NAMALWA (cell line): ENCODE measurements at places on chromosomes 13 and 19.

- no peak for DNase-seq
These were observed 46.3 kb downstream of the IRS2 start for GRCh38 chr13:109740121-109740520.

DNA sequence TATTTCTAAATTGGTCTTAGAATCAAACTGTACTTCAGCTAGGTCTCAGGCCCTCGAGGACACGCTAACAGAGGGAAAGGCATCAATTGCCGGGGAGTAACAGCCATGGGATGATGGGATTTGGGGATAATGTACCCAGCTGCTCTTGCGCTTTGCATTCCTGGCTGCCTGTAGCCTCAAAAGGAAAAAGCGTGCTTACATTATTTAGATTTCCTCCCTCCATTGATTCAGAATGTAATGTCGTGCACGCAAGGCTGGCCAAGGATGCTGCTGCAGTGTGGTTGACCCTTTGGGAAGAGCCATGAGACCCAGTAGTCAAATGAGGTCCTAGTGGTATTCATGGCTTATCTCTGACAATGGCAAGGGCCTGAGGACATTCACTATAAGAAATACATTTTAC, 95.1 kb downstream of the SLC7A1 start:
- DNase-seq: no peak

DNA sequence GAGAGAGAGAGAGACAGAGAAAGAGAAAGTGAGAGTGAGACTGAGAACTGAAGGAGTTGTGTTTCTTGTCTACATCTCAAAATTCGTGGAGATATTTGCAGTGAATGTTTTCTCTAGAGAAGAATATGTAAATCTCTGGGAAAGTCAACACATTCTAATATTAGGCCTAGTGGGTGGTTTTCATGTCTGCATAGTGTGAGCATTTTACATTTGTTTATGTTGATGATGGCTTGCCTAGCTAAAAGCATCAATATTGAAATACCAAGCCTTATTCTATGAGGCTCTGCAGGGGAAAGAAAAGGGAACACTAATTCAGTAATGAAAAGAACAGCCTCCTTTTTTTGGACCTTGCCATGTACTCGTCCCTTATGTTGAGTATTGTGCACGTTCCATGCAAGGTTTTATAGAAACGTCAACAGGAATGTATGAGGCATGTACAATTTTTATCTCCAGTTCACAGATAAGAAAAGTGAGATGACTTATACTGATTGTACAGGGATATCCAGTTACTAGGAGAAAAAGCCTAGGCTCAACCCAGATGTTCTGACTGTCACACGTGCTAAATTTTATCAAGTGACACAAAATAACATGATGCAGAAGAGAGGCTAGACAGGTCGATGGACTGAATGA, 1288.9 kb upstream of the SLC10A2 start:
- DNase-seq: no peak

GRCh38 chr13:73872397-73872796, 261.8 kb downstream of the KLF12 start:
- DNase-seq: no peak

GRCh38 chr19:5882421-5882968, 12.2 kb upstream of the FUT5 start:
- no peak for DNase-seq

GRCh38 chr13:75480671-75481175, 1.2 kb downstream of the TBC1D4 start:
- no peak for DNase-seq

- DNase-seq: no peak
These were observed 342.2 kb downstream of the DACH1 start for GRCh38 chr13:71524613-71525304.

DNA sequence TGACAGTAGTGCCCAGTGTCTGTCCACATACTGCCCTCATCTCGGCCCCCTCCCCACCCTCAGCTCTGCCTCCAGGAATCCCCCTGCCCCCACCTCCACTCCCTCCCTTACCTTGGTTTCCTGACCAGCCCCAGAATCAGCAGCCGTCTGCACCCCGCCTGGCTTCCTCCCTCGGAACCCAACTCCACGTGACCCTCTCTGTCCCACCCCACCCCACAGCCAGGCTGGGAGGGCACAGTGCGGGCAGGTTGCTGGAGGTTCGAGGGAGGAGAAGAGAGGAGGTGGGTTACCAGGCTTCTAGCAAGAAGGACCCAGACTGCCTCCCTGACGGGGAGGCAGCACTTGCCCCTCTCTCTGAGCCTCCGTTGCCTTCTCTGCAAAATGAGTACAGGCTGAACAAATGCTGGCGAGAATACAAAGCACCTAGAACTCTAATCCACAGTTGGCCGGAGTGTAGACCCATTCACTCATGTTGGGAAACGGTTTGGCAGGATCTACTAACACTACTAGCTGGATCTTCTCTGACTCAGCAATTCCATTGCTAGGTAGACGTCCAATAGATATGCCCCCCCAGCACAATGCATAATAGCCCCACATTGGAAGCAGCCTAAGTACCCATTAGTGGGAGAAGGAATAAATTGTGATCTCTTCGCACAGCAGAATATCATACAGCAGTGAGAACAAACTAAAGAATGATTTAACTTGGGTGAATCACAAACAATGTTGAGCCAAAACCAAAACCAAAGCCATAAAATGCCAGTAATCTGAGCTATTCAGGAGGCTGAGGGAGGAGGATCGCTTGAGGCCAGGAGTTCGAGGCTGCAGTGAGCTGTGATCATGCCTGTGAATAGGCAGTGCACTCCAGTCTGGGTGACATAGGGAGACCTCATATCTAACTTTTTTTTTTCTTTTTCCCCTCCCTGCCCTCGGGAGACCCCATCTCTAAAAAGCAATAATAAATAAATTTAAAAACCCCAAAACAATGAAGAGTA, at the start of gene RASAL3:
RASAL3 (minus strand) TSS at position 151 of the 992 bp plus-strand sequence. CDS start 186 bp downstream, outside the sequence.
- peak; percentile 49 for DNase-seq

DNA sequence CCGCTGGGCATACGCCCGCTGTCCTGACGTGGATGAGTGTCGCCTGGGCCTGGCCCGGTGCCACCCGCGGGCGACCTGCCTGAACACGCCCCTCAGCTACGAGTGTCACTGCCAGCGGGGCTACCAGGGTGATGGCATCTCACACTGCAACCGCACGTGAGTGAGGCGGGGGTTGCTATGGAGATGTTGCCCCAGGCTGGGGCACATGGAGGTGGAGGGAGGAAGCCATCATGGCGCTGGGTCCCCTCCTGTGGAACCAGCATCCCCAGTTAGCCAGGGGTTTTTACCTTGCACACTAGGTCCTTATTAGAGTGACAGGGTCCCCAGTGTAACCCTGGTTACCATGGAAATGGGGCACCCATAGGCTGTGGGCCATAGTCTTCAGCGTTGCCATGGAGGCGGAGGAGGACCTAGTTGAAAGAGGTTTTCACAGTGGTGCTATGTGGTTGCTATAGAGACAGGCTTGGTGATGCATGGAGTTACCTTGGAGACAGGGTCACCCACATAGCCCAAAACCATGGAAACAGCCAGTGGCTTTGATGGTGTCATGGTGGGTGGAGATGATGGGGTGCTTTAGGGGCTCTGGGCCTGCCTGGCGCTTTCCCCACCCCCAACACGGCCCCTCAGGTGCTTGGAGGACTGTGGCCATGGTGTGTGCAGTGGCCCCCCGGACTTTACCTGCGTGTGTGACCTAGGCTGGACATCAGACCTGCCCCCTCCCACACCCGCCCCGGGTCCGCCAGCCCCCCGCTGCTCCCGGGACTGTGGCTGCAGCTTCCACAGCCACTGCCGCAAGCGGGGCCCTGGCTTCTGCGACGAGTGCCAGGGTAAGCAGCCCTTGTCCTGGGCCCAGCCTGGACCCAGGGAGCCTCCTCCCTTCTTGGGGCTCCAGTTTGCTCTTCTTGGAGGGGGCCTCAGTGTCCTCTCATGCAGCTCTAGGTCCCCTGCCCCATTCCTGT, 27.1 kb downstream of the MEGF8 start:
- DNase-seq: peak; percentile 81

DNA sequence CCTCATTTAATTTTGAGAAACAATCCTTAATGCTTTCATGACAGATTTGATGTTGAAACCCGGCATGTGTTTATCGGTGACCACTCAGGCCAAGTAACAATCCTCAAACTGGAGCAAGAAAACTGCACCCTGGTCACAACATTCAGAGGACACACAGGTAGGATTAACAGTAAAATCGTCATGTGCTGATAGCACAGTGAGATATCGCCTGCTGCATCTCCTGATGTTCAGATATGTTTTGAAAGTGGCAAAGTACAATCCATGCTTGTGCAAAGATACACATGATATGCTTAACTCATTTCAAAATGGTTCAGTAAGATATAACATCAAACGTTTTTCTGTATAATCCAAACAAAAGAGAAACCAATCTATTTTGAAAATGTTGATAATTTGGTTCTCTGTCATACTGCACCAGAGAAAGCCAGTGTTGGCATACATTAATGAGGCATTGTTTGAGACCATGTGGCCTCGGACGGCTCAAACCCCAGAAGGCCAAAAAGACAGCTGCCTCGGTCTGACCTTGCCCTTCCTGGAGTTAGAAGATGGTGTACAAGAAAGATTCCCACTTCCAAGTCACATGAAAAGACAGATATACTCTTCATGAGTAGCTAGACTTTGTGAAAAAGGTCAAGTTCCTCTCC, 76.2 kb downstream of the DHRS12 start:
- no peak for DNase-seq

DNA sequence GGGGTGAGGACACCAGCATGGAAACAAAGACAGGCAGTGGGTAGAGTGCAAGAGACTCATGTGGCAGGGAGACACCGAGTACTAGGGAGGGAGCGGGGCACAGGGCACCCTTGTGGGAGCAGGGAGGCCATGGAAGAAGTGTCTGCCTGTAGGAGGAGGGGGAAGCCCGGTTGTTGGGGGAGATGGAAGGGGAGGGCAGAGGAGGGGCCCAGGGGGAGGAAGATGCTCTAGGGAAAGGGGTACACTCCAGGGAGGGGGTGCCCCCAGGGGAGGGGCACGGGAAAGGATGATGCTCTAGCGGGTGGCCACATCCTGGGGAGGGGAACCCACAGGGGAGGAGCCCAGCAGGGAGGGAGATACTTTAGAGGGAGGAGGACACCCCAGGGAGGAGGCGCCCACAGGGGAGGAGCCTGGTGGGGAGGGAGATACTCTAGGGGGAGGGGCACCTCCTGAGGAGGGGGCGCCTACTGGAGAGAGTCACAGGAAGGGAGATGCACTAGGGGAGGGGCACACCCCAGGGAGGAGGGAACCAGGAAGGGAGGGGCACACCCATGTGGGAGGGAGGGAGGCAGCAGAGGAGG, 24.9 kb downstream of the CPAMD8 start:
- no peak for DNase-seq

- DNase-seq: no peak
These were observed 5.6 kb downstream of the C5AR1 start for GRCh38 chr19:47315125-47315821.
